ENCODE measurements at places on chromosomes 6 and 20. TPM values are rescaled to one million over a fixed set of nuclear protein-coding genes. Genes with fewer than 3 reads are reported as not detected.

Gene GABRR1
- not detected for total RNA-seq

Gene GHRH
- not detected for total RNA-seq

Gene NRSN1
- total RNA-seq = not detected

Gene PPT2
- 16.6 TPM for total RNA-seq

Gene RSPH9
- 0.65 TPM for total RNA-seq

Gene CBLN4
- total RNA-seq = not detected

Gene PACRG
- not detected for total RNA-seq

Gene HRH3
- not detected for total RNA-seq

Gene ACTL10
- total RNA-seq = 2.7 TPM

Gene COL19A1
- total RNA-seq = 1.0 TPM

Gene CGAS
- 5.6 TPM for total RNA-seq

Gene ARMH2
- total RNA-seq = not detected

Gene PERP
- 13.4 TPM for total RNA-seq

Gene TNFRSF6B
- 95.5 TPM for total RNA-seq

Gene SGK2
- 0.74 TPM for total RNA-seq

Gene CST7
- not detected for total RNA-seq

Gene INSM1
- not detected for total RNA-seq

Gene EYS
- total RNA-seq = 0.05 TPM

Gene UNC93A
- total RNA-seq = not detected

Gene XKR7
- not detected for total RNA-seq

Gene CCDC170
- total RNA-seq = 0.32 TPM

Gene FAM184A
- total RNA-seq = 0.18 TPM

Gene TSBP1
- not detected for total RNA-seq

Gene TINAG
- total RNA-seq = not detected

Gene TRIM31
- not detected for total RNA-seq

Gene FAM217A
- total RNA-seq = not detected

Gene SLC17A3
- not detected for total RNA-seq

Gene SIRPG
- total RNA-seq = not detected

Gene HSPA12B
- not detected for total RNA-seq

Gene NFATC2
- 0.59 TPM for total RNA-seq

Gene TBCC
- 29.1 TPM for total RNA-seq

Data from smooth muscle cell of the umbilical artery (primary cell).